Naive thymus-derived CD4-positive, alpha-beta T cell (primary cell): ENCODE measurements at places on chromosomes 4 and X.
A peak's percentile ranks its signal among the peaks of the same experiment; 100 is the strongest.

DNA sequence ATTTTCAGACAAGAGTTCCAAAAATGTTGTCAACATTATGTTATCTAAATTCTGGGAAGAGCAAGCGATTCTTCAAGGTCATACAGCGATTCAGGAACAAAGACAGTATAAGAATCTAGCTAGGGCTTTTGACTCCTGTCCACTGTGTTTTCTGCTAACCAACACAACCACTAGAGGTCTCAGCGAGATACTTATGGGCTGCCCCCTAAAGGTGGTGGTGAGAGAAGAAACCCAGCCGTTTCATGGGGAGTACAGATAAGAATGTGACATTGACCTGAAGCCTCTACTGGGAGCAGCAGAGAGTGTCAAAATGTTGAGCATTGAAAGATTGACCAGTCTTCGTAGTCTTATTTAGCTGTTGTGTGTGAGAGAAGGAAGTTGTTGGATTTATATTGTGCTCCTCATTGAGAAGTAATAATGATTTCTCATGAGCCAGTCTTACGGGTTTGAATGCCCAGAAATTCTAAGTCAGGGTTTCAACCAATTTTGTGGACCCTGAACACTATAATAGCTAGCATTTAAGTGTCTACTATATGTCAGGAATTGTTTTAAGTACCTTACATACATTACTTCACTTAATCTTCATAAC is 168.3 kb downstream of the SPRY1 start:
- no peaks in the 10 kb centered on the region for H3K36me3 ChIP-seq
- no peak overlapping the region for H3K4me3 ChIP-seq

GRCh38 chr4:111997785-111998184 is 147.5 kb upstream of the FAM241A start:
- H3K36me3 ChIP-seq = no peaks in the 10 kb centered on the region
- H3K27me3 ChIP-seq = no peaks in the 10 kb centered on the region
- no peak overlapping the region for H3K27ac ChIP-seq
- no peak for DNase-seq

GRCh38 chr4:145937971-145938611 is 532 bp downstream of the ZNF827 start:
- peak; percentile 56 for DNase-seq
- no peaks in the 10 kb centered on the region for H3K27me3 ChIP-seq
- H3K36me3 ChIP-seq = no peaks in the 10 kb centered on the region
- peaks cover 13% of the 10 kb centered on the region for H3K4me1 ChIP-seq

- no peak overlapping the region for H3K27ac ChIP-seq
- H3K4me1 ChIP-seq = peaks cover 5% of the 10 kb centered on the region
- H3K27me3 ChIP-seq = no peaks in the 10 kb centered on the region
- no peak for DNase-seq
Measured at GRCh38 chrX:40201329-40201885, 103.6 kb upstream of the BCOR start.

DNA sequence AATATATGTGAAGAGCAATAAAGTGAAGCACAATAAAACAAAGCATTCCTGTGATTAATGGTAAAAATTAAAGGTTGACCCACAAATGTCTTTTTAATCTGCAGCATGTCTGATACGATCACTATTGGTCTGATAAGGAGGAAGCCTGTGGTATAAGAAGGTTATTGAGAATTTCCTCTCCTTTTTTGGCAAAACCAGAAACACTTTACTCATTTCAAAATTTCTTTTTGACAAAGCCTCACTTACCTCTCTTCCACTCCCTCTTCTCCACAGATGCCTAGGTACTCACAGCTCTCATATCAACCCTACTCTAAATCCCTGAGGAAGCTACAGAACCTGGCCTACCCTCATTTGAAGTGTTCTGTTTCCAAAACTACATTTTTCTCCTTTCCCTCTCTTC is 56.1 kb downstream of the TSPAN5 start:
- no peak for DNase-seq
- H3K4me3 ChIP-seq = no peak overlapping the region
- H3K36me3 ChIP-seq = no peaks in the 10 kb centered on the region
- peaks cover 27% of the 10 kb centered on the region for H3K4me1 ChIP-seq
- no peak overlapping the region for H3K27ac ChIP-seq
